CD8-positive, alpha-beta memory T cell (primary cell): ENCODE measurements at places on chromosomes 1 and 21. TPM values are rescaled to one million over a fixed set of nuclear protein-coding genes. Genes with fewer than 3 reads are reported as not detected.

DNA sequence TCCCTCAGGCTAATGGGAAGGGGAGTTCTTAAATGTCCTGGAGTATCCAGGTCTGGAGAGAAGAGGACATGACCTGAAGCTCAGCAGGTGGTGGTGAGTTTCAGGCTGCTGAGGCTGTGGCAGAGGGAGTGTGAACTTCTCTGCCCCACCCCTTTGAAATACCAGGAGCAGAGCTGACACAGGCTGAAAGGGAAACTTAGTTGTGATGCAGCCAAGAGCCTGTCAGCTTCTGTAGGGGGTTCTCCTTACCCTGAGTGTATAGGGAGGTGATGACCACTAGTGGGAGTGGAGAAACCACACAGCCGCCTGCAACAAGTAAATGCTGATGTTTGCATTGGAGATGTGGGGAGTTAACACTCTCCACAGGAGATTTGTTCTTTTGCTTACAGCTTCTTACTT is 152.3 kb downstream of the FCRL5 start:
- DNase-seq = no peak

DNA sequence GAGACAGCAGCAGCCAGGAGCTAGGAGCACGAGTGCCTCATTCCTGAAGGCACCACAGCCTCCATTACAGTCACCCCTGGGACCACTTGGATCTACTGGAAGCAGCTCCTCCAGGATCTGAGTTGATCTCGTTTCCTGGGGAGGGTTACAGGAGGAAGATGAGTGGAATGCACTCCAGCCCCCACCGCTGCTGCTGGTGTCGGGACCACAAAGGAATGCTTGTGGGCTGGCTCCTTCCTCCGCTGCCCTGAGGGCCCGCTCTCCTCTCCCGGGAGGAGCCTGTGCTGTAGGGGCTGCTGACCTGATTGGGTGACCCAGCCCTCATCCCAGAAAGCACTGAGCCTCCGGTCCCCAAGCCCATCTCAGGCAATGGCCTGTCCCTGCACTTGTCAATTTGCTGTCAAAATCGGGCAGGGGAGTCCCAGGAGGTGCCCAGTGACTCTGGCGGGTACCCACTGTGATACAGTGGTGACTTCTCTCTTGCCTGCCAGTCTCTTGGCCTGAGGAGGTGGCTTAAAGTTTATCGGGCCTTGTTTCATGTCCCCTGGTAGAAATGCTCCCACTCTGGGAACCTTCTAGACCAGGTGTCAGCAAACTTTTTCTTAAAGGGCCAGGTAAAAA is 23.1 kb downstream of the IL10RB start:
- no peak for DNase-seq

The SGIP1 gene
- not detected for polyA plus RNA-seq

GRCh38 chr1:109508001-109508872 is 1.3 kb downstream of the AMIGO1 start:
- no peak for DNase-seq

The RHOU gene
- 2.3 TPM for polyA plus RNA-seq

- no peak for DNase-seq
Observed at GRCh38 chr1:182766881-182767645, 22.5 kb upstream of the NPL start.
